Natural killer cell treated with Interleukin-12 subunit alpha and Interleukin-12 subunit beta and Interleukin-15 and Interleukin-18, amount 100 ng/mL, for 72 hours (primary cell): ENCODE measurements at places on chromosomes 3 and 15.

- no peak for DNase-seq
Measured at GRCh38 chr3:177579419-177579818, 382.1 kb upstream of the TBL1XR1 start.

- no peak for DNase-seq
Measured at GRCh38 chr3:130488288-130488687, 28.7 kb upstream of the COL6A6 start.

DNA sequence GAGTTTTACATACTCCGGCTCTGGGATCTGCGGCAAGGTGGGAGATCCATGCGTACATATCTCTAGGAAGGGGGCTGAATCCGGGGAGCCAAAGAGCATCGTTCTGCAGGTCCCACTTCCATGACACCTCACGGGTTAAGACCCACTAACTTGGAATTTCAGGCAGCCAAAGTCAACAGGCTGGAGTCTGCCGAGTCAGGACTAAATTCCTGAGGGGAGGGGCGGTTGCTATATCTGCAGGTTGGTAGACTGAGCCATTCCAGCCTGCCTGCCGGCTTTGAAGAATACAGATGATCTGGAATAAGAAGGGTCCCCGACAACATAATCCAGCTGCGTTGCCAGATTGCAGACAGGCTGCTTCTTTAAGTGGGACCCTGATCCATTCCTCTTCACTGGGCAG, 65.4 kb upstream of the PEX5L start:
- no peak for DNase-seq

GRCh38 chr3:143188881-143189280, 69.3 kb downstream of the CHST2 start:
- no peak for DNase-seq

DNA sequence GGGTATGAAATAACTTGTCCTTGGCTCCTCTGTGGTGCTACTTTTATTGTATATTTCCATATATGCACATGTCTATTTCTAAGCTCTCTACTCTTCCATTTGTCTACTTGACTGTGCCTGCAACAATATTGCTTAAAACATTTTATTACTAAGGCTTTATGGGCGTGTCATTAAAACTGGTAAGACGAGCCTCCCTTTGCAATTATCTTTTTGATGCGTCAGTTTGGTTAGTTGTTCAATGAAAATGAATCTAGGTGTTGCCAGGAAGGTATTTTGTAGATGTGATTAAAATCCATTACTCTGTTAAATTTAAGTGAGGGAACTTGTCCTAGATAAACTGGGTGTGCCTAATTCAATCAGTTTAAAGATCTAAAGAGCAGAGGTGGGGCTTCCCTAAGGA, 12.9 kb upstream of the TRA2B start:
- DNase-seq, result no peak

DNA sequence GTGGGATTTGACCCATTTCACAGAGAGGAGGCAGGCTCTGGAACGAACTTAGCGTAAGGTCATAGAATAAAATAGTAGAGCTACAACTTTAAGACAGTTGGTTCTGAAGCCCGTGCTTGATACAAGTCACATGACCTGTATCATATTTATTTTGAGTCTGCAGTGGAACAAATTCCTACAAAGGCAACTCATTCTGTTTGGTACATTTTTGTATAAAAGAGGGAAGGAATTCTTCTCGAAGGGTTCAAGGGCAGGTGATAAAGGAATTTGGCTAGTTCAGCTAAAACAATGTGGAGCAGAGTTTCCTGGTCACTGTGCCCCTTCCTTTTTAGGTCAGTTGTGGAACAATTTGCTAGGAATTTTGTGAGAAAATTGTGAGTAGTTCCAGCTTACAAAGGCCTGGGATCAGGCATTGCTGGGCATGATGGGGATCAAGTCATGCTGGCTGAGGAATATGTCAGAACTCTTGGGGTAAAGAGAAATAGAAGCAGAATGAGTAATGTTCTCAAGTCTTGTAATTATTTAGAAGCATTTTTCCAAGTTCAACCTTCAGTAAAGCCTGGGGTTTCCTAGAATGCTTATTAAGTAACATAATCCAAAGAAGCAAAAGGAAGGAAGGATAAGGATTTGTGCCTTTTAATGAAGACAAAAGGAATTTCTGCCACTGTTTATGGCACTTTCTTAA, 19.1 kb downstream of the USP3 start:
- no peak for DNase-seq

- DNase-seq, result no peak
Measured at GRCh38 chr15:63408524-63408923, 26.9 kb upstream of the CA12 start.

GRCh38 chr3:45749880-45750279, 46.5 kb downstream of the SLC6A20 start:
- DNase-seq, result no peak

DNA sequence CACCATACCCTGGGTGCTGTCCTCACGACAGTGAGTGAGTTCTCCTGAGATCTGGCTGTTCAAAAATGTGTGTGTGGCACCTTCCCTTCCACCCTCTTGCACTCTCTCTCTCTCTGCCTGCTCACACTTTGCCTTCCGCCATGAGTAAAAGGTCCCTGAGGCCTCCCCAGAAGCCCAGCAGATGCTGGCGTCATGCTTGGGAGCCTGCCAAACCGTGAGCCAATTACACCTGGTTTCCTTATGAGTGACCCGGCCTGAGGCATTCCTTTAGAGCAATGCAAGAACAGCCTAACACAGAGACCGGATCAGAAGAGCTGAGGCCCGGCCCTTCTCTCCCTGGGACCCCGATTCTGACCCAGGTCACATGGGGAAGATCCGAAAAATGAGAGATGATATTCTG, 15.4 kb downstream of the TMEM44 start:
- DNase-seq, result no peak

DNA sequence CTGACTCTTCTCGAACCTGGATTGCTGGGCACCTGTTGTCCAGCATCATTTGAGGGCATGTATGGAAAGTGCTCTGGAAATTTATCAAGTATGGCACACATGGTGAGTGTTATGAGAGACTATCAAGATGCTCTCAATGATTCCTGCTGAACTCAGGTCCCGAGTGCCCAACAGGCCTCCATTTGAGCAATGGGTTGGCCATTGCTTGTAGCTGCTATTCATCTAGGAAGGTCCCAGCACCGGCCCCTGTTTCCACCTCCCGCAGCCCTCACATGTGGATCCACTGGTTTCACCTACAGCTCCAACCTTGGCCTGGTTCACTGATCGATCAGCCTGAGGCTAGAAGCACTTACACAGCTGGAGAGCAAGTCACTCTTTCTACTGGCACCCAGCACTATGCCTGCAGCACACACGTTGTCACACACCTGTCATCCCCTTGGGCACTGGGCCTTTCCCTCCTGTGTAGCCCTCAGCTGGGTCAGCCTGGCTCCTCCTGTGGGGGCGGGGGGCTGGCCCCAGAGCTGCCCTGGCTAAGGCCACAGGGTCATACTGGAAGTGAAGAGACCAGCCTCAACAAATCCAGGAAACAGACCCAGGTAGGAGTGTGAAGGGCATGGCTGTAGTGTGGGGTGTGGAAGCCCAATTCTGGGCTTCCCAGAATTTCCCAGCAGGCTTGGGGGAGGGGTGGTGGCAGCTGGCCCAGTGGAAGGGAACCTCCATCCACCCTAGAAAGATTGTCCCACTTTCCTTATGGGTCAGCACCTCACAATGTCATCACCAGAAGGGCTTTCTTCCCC, 41.7 kb upstream of the SMAD3 start:
- DNase-seq, result no peak

- DNase-seq, result no peak
Measured at GRCh38 chr3:151386056-151386455, 1.5 kb upstream of the P2RY12 start.
